IMR-90 (cell line): ENCODE measurements at places on chromosomes 7 and 10. TPM values are rescaled to one million over a fixed set of nuclear protein-coding genes. Genes with fewer than 3 reads are reported as not detected.
A peak's percentile ranks its signal among the peaks of the same experiment; 100 is the strongest.

DNA sequence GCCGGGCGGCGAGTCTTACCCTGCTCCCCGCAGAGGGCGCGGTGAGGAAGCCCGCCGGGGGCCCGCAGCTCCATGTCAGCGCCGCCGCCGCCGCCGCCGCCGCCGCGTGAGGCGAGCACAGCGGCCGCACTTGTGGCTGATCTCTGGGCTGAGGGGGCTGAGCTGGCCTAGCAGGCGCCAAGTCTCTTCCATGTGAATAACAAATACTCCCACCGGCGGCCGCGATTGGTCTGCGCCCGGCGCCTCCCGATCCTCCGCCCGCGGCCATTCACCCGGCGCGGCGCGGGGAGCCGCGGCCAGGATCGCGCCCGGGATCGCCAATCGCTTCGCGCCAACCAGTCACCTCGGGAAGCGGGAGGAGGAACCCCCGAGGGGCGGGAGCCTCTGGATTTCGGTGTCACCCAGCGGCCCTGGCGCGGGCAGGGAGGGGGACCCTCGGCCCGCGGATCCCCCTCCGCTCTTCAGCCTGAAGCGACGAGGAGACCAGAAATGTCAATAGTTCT lies at the start of gene GRM8:
GRM8 (minus strand) TSS at position 164 of the 503 bp plus-strand sequence.
- DNase-seq: peak; percentile 22

DNA sequence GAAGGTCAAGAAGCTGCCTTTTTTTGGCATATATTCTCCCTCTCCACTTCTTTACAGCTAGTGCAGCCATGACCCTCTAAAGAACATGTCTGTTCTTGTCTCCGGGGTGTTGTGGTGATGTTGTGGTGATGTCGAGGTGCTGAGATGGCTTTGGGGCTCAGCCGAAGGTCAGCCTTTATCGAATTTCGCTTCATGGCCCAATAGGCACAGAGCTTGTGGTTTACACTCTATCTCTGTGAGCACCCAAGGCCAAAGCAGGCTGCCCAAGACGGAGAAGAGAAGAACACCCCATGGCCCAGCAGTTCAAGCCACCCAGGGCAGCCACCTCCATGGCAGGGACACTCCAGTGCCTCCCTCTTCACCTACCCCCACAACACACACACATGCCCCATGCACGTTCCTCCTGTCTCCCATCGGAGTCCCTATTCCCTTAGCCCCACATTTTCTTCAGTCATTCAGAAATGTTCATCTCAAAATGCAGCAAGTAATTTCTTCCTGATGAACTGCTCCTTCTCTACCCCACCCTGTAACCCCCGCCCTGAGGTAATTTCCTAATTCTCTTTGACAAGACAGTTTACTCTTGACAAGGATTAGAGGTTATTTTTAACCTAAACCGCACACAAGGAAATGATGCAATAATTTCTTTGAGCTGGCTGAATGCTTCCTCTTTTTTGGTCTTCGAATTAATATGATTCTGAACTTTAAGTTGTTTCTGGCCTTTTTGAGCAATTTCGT lies 18.6 kb upstream of the ADRB1 start:
- DNase-seq: peak; percentile 20

Gene TRDMT1
- 2.1 and 2.2 TPM in 2 replicates for polyA plus RNA-seq

GRCh38 chr10:58575491-58575890 lies 62.8 kb downstream of the BICC1 start:
- DNase-seq: no peak

DNA sequence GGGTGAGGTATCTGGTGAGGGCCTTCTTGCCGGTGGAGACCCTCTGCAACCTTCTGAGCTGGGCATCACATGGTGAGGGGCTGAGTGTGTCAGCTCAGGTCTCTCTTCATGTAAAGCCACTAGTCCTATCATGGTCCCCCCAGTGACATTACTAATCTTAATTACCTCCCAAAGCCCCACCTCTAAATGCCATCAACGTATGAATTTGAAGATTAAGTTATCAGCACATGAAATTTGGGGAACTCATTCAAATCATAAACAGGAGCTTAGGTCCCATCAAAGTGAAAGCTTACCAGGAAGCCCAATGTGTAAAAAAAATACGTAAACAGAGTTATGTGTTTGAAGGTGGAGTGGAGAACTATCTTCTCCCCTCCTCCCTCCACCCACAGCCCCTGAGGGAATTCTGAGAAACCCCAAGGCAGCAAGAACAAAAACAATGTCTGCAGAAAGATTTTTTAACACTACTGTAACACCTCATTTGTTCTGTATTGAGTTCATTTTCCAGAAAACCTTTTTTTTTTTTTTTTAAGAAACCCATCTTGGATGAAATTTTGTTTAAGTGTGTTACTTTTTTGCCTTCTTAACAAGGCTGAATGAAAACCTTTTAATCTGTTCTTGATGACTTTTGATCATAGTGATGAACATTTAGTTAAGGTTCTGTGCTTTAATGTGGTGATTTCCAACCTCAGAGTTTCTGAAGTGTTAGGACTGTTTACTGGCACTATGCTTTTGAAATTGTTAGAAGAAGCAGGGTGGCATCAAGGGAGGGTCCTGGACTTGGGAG lies 19.1 kb upstream of the PCGF5 start:
- no peak for DNase-seq

Gene SYT15B
- polyA plus RNA-seq: 0.96 TPM in 2 replicates
